Neural crest cell (in vitro differentiated cells): ENCODE measurements at places on chromosomes 5 and 9. TPM values are rescaled to one million over a fixed set of nuclear protein-coding genes. Genes with fewer than 3 reads are reported as not detected.

DNA sequence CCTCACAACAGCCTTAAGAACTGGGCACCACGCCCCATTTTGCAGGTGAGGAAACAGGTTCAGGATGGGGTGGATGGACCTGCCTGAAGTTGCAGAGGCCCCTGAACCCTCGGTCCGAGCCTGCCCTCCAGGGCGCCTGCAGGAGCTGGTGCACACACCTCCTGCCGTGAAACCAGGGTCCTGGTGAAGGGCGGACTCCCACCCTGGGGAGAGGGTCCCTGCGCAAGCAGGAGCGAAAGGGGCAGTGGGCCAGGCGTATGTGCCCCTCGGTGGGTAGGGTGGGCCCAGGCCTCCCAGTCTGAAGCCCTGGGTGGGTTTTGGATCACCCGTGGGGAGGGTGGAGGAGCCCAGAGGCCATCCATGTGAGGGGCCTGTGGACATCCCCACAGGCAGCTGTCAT, 37.9 kb downstream of the HK3 start:
- no peak for DNase-seq

GRCh38 chr5:178288401-178289368, 56.1 kb upstream of the PHYKPL start:
- DNase-seq: no peak

DNA sequence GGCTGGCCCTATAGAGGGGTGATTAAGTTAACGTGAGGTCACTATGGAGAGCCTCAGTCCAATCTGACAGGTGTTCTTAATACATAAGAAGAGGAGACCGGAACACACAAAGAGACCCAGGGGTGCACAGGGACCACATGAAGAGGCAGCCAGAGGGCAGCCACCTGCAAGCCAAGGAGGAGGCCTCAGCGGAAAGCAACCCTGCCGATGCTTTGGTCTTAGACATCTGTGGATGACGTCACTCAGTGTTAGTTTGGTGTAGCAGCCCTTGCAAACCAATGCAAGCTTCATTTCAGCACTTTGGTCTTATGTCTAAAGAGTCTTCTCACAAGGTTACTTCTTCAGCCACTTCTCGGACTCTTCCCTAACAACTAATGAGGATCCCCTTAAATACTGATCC, 47.6 kb upstream of the GRHPR start:
- no peak for DNase-seq

GRCh38 chr9:89790542-89791109, 185.8 kb downstream of the GADD45G start:
- DNase-seq: no peak

DNA sequence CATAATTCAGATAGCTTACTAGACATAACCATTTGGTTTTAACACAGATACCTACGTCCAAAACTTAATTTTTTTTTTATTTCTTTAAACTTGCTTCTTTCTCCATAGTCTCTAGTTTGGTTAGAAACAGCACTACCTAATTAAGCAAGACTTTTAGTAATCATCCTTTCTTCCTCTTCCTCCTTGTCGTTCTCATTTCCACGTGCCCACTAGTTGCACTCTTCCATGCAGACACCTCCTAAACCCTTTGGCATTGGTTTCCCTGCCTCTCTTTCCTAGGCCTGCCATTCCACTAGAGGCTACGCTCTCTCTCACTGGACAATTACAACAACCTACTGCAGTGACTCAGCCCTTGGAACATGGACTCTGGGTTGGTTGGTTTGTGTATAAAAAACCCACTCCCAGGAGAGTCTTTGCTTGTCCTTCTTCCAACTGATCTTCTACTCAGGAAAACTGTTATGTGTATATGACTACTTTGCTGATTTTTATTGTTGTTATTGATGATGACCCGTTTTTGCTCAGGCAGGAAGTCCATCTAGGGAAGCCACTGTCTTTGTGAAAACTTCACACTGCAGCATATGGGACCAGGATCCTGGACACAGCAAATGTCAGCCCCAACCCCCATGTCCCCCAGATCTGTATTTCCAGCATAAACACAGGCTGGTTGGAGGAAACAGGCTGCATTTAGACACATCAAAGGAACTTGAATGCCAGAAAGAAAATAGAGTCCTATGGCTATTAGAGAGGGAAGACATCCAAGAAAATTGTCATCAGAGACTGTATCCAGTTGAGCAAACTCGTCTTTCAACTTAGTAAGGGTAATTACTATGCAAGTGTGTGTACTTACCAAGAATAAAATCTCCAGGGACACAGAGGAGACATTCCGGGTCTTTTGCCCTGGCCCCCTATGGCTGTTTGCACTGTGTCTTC, 503.2 kb downstream of the GADD45G start:
- DNase-seq: no peak

DNA sequence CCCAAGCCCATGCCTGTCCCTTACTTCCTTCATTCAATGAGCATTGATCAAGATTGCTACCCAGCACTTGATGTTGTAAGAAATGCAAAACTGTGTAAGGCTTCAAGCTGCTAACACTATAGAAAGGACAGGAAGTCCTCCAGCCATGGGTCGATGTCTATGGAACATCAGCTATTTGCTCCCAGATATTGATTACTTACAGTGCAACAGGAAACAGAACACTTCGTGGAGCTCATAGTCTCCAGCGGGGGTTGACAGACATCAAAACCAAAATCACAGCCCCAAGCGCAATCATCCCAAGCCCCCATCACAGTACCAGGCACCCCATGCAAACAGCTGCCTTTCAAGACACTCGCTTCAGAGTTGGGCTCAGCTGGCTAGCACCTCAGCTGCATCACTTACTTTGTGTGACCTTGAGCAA, 26.8 kb upstream of the DUSP1 start:
- DNase-seq: no peak

DNA sequence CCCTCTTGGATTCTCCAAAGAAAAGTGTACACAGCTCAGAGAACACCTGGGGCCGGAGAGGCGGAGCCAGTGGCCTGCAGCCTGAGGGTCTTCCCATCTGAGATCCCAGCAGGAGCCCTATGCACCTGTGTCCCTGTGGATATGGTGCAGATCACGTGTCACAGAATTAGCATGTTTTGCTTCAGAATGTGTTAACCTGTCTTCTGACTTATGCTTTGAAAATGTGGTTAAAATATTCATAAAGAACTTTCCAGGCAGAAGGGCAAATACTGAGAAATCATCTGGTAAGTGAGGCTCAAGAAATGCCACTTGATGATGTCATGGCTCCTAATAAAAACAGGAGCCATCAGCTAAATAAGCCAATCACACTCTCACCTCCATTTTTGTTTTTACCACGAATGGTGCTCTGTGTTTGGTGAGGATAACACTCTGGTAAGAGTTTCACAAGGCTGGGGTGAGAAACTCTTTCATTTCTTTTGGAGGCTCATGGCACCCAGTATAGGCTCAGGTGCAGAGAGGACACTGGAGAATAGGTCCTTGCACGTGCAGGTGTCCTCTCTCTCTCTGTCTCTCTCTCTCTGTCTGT, 279.8 kb downstream of the FSTL4 start:
- DNase-seq: no peak

DNA sequence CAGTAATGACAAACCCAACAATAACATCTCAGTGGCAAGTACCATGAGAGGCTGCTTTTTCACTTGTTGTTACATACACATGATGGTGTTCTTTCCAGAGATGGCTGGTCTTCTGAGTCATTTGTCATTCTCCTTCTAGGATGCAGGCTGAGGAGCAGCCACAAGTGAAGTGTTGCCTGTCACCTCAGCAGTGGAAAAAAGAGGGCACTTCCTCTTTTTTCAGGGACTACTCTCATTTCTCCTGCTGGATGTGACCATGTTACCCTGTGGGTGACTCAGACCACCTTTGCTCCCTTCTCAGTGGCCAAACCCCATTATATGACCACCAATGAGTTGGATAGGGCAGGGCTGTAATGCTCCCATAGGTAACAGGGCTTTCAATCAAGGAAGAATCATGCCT, 587.0 kb upstream of the ADAMTS16 start:
- no peak for DNase-seq

- no peak for DNase-seq
Observed at GRCh38 chr5:144048259-144048856, 122.1 kb downstream of the YIPF5 start.

DNA sequence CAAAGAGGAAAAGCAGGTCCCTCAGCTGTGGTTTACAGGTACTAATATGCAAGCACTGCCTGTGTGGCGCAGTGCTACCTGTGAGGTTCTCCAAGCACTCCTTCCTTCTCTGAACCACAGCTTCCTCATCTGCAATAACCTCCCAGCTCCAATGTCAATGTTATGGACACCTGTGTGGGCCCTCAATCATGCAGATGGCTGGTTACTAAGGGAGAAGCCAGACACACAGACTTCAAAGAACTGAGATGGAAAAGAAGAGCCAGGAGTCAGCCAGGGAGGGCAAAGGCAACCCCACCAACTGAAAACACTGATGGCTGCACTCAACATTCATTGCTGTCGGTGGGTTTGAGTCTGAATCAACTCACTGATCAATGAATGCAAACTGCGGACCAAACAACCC, 77.7 kb downstream of the NR6A1 start:
- DNase-seq: no peak

Gene CACNA1B
- total RNA-seq: 3.0 and 3.1 TPM in 2 replicates

Gene SCAI
- 13.1 and 15.2 TPM in 2 replicates for total RNA-seq

Gene MEGF10
- total RNA-seq: 90.2 and 96.1 TPM in 2 replicates

Gene SLC12A7
- total RNA-seq: 34.7 and 40.7 TPM in 2 replicates

Gene SLC36A1
- 19.3 and 21.7 TPM in 2 replicates for total RNA-seq

Gene TYRP1
- total RNA-seq: not detected in 2 replicates

Gene DDX4
- total RNA-seq: not detected in 2 replicates
